GM12865 (cell line): ENCODE measurements at places on chromosomes 6 and 20.

DNA sequence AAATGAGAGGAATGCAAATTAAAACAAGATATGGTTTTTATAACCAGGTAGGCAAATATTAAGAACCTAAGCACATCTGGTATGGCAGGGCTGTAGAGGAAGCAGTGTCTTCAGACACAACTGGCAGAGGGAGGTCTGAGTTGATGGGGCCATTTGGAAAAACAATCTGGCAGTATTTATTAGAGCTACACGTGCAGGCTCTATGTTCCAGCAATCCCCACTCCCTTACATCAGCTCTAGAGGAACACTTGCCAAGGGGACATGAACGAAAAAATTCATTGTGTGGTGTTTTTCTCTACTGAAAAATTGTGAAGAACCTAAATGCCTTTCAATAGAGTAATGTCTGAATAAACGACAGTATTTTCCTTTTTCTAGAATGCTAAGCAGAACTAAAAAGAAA, 111.6 kb upstream of the EDN1 start:
- DNase-seq: no peak

DNA sequence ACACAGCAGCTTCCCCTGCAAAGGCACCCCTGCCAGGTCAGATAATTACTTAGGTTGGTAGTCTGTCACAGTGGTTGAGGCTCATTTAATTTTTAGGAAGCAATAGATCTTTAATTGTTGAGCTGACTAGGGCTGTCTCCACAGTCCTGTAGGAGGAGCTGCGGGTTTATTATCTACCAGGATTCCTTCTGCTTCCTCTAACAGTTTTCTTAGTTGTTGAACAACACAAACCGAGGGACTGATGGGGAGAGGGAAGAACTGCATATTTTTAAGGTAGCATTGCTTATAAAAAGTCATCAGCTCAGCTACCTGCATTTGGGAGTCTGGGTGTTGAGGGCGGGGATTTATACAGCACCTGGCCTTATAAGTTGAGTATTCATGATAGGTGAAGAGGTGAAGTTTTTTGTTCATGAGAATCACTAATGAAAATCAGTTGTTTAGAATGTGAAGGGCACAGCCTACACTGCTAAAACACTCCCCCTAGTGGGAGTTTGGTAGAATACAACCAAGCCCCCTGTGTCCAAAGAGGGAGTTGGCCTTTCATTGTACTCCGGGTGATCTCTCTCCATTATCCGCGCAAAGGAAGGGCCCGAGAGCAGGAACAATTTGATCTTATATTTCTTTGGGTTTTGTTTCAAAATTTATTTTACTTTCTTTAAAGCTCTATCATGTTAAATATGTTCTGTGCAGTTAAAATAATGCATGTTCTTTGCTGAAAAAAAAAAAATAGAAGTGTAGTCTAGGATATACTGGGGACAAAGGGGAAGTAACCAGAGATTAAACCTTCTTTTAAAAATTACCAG, 69.6 kb downstream of the SSR1 start:
- DNase-seq: peak; percentile 72

DNA sequence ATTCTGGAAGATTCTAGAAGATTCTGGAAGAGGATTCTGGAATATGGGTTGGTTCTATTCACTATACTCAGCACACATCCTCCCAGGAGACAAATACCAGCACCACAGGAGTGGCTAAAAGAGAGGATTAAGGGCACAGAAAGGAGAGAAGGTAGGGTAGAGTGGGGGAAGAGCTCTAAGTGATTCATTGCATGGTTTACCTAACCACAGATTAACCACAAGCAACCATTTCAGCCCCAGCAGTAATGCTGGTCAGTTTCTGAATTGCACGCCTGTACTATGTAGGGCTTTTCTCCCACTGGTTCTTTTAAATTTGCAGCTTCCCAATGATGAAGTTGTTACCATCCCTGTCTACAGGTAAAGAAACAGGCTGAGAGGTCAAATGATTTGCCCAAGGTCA, 192.7 kb upstream of the PMEPA1 start:
- DNase-seq: peak; percentile 36

GRCh38 chr6:90109141-90109540, 187.5 kb downstream of the BACH2 start:
- DNase-seq: peak; percentile 21

- DNase-seq: no peak
These were observed 53.4 kb downstream of the MCHR2 start for GRCh38 chr6:99940582-99940981.

- no peak for DNase-seq
These were observed 77.3 kb upstream of the FERMT1 start for GRCh38 chr20:6200092-6200491.

DNA sequence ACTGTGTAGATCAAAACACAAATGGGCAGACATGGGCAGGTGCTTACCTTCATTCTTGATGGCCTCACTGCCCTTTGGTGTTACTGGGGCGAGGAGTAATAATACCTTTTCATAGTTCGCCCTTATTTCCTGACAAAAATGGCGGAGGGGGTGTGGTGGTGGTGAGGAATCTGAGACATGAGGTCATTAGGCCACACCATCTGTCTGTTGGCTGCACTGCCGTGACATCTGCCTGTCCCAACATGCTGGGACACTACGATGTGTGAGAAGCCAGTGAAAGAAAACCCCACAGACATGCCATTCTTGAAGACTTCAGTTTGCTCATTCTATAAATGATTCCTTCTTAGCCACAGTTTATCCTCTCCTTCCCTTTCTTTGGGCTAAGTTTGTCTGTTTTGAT, 13.4 kb upstream of the MAPRE1 start:
- DNase-seq: no peak

DNA sequence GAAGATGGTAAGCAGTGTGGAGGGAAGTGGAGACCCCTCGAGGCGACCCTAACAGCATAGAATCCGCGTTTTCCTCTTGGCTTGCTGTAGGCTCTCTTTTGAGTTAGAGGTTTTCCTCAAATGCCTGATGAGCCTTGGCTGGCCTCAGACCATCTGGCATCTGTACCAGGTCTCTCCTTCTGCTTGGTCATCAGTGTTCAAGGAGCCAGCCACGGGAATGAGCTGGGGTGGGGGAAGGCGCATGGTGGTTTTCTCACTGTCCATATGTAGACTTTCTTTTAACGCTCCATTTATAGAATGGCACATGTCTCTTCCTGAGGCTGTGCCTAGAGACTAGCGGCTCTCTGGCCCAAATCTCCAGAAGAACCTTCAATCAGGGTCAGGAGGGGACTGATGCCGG, 8.1 kb upstream of the GUCA1A start:
- no peak for DNase-seq

DNA sequence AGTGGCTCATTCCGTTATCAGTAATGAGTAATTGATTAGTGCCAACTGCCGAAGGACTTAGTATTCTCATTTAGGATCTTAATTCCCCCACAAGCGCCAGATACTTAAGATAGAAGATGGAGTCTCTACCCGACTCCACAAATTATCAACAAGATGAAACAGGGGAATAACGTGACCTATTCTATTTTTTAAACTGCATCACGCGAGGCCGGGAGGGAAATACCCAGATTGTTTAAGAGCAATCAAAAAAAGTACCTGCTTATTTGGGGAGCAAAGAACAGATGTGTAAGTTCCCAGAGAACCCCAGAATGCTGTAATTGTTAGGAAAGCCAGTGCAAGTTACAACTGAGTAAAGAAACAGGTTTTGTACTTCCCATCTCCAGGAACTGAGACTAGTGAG, 1.1 kb upstream of the MAP3K5 start:
- DNase-seq: peak; percentile 77

- no peak for DNase-seq
These were observed 142.6 kb upstream of the HMGN3 start for GRCh38 chr6:79377047-79377446.

- DNase-seq: peak; percentile 66
These were observed 72.4 kb upstream of the GTSF1L start for GRCh38 chr20:43799150-43799711.
